ENCODE measurements at places on chromosomes 12 and 14. TPM values are rescaled to one million over a fixed set of nuclear protein-coding genes. Genes with fewer than 3 reads are reported as not detected.

GRCh38 chr12:24565300-24565699 is 383.6 kb downstream of the BCAT1 start:
- DNase-seq, result no peak

- DNase-seq, result no peak
These were observed 117.2 kb downstream of the IPO8 start for GRCh38 chr12:30578426-30578825.

Gene LRTM2
- total RNA-seq, result not detected

Gene GPRC5A
- 140 TPM for total RNA-seq

- no peak for DNase-seq
These were observed 907.5 kb upstream of the MDGA2 start for GRCh38 chr14:48582938-48583337.

GRCh38 chr14:103391048-103391447 is 5.8 kb downstream of the MARK3 start:
- peak; percentile 77 for DNase-seq

Gene TAS2R43
- not detected for total RNA-seq

DNA sequence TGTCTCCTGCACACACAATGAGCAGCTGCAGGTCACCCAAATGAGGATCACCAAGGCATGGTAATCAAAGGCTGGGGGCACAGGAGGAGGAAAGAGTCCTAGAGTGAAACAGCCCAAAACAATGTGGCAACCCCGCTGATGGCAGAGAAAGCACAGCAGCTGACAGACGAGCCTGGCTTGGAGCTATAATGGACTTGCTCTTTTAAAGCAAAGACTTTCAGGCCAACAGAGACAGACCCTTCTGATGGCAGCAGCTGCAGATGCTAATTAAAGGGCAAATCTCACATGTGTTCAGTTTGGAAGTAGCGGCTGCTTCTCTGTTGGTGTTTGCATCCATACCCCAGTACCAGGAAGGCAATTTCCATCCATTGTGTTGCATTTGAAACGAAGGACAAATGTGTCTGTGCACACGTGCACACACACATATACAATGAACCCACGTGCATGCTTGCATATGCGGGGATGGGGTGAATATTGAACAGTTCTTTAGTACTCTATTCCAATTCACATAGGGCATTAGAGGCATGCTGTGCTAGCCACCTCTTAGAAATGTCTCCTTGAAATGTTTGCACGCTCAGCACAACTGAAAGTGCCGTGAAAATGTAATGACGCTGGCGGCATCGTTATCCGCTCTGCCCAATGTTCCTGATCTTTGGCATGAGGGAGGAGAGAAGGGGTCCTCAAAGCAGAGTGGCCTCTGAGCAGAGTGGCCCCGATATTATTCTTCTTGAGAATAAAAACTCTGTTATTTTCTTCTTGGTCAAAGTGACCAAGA is 38.1 kb downstream of the CIT start:
- no peak for DNase-seq

Gene KRT77
- total RNA-seq, result not detected

DNA sequence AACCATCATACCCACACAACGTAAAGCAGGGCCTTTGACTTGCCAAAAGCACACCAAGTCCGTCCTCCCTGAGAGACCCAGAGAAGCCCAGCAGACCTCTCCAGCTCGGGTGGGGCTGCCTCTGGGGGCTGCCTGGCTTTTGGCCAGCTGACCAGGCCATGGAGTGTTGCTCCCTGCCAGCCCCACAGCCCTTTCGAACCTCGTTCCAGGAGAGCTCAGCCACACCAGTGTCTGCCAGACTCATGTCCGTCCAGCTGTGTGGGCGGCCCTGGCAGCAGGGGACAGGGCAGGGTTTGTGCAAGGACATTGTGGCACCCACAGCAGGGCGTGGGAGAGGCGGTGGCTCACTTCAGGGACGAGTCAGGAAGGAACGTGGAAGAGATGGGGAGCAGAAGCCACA is 22.6 kb upstream of the IRF2BPL start:
- DNase-seq, result no peak

GRCh38 chr12:47383942-47384341 is 304.2 kb upstream of the AMIGO2 start:
- peak; percentile 47 for DNase-seq

Gene TDRD9
- 0.12 TPM for total RNA-seq

DNA sequence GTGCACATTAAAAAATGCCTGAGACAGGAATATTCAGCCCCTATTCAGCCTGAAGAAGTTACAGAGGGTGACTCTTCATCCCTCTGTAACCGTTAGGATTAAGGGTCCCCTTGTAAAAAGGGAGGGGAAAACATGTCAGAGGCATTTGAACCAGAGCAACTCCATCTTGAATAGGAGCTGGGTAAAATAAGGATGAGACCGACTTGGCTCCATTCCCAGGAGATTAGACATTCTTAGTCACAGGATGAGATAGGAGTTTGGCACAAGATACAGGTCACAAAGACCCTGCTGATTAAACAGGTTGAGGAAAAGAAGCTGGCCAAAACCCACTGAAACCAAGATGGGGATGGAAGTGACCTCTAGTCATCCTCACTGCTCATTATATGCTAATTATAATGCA is 19.9 kb upstream of the MDM1 start:
- DNase-seq, result peak; percentile 44

Measured in PC-3 (cell line).